ENCODE measurements at places on chromosomes 1 and 21. TPM values are rescaled to one million over a fixed set of nuclear protein-coding genes. Genes with fewer than 3 reads are reported as not detected.

GRCh38 chr1:155253797-155254196 lies 1.5 kb downstream of the ENTREP3 start:
- DNase-seq = no peak

DNA sequence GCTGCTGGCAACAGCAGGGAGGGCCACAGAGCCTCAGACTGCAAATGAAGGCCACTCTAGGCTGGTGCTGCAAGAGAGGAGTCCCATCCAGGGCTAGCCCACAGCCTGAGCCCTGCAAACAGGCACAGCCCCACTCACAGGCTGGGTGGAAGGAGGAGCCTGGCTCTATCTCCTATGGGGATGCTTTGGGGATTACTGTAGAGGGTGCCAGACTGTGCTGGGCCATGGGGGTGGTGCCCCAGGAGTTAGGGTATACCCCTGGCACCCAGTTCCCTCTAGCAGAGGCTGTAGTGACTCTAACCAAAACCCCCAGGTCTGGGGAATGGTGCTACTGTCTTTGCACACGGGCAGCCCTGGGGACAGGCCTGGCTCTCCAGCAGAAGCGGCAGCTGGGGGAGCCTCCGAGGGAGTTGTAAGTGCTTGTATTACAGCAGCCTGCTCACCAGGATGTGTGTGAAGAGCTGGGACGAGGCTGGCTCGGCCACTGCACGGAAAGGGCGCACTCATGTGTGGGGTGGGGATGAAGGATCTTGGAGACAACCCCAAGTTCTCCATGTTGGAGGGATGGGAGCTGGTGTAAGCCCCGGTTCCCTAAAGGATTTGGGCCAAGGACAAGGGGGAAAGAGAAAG lies 23.4 kb upstream of the EVA1B start:
- DNase-seq = no peak

- DNase-seq = peak; percentile 81
Observed at GRCh38 chr1:201250326-201251011, 32.8 kb upstream of the PKP1 start.

DNA sequence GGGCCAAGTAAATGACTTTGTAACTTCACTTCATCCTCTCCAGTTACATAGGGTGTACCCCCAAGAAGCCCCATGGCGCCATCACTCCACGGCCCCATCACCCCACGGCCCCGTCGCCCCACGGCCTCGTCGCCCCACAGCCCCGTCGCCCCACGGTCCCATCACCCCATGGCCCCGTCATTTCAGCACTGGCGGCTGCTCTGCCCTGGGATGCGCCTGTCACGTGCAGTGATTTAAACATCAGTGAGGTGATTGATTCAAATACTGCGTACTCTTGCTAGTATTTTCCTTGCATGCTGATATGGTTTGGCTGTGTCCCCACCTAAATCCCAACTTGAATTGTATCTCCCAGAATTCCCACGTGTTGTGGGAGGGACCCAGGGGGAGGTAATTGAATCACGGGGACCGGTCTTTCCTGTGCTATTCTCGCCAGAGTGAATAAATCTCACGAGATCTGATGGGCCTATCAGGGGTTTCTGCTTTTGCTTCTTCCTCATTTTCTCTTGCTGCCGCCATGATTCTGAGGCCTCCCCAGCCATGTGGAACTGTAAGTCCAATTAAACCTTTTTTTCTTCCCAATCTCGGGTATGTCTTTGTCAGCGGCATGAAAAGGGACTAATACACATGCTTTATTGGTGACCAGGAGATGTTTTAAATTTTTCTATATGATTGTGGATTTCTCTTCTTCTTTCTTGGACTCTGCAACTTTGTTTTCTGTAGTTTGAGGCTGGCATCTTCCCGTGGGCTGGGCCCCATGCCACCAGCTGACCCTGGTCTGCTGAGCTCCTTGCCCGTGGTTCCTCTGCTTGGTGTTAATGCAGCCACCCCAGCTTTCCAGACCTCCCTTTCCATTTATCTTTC lies 50.1 kb upstream of the PCBP3 start:
- peak; percentile 89 for DNase-seq

CDA gene
- total RNA-seq = 6.4 TPM

GRCh38 chr1:199856216-199856780 lies 171.2 kb upstream of the NR5A2 start:
- no peak for DNase-seq

LAMB3 gene
- 35.6 TPM for total RNA-seq

GNAT2 gene
- total RNA-seq = not detected

GRCh38 chr1:59057211-59057694 lies 239.6 kb upstream of the FGGY start:
- no peak for DNase-seq

CALML6 gene
- total RNA-seq = 0.26 TPM

NUDT17 gene
- 2.9 TPM for total RNA-seq

AKR7A2 gene
- 39.4 TPM for total RNA-seq

TLCD4 gene
- total RNA-seq = 15.9 TPM

KRTAP19-3 gene
- total RNA-seq = not detected

TSPEAR gene
- not detected for total RNA-seq

CD1B gene
- total RNA-seq = not detected

GRCh38 chr1:99751877-99752504 lies 14.4 kb downstream of the FRRS1 start:
- DNase-seq = no peak

PTCH2 gene
- total RNA-seq = 0.93 TPM

KIF14 gene
- total RNA-seq = 0.03 TPM

- no peak for DNase-seq
Observed at GRCh38 chr1:192951691-192952460, 107.3 kb downstream of the UCHL5 start.

DNA sequence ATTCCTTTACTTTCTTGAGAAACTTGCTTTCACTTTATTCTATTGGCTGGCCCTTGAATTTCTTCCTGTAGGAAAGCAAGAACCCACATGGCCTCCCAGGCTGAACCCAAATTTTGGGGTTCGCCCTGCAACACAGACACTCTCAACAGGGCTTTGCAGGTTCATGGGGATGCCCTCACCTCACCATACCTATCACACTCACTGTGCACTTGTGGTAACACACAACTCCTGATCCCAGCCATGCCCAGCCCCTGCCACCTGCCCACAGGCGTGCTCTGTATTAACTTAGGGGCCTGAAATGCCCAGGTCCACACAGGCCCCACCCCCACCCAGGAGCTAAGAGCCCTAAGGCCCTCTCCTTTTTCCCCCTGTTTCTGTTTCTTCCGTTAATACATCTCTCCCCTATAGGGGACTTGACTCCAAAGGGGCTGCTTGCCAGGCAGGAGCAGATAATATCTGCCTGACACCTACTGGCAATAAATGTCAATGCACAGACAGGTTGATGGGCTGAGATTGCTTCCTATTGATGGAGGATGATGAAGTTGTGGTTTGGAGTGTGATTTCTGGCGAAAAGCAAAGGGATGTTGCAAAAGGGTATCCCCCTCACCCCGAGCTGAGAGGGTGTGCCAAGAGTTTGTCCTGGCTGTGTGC lies 171.5 kb downstream of the AJAP1 start:
- no peak for DNase-seq

DNA sequence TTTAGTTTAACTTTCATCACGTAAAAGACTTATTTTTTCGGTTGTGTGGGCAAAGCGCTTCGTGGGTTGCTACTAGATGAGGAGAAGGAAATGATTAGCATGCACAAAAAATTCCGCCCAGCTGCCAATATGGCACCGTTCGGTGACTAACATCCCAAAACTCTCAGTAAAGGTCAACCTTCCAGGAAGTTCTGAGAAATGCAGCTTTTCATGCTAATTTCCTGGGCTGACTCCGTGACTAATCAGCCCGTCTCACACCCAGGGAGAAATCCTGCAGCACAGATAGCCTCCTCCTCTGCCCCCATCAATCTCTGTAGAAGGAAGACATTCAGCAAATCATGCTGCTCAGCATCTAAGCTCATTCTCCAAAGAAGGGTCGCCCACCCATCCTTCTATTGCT lies 34.1 kb downstream of the TMCO4 start:
- no peak for DNase-seq

LRRC53 gene
- not detected for total RNA-seq

AGT gene
- total RNA-seq = 3.7 TPM

GRCh38 chr1:39525366-39526165 lies 34.1 kb downstream of the BMP8A start:
- DNase-seq = no peak

- DNase-seq = no peak
Observed at GRCh38 chr1:235920596-235921375, 54.1 kb upstream of the LYST start.

GRCh38 chr1:90580176-90580575 lies 136.9 kb downstream of the BARHL2 start:
- no peak for DNase-seq

GRCh38 chr1:93081716-93082115 lies 2.6 kb downstream of the MTF2 start:
- DNase-seq = no peak

GRCh38 chr21:37639756-37640155 lies 273.2 kb downstream of the DYRK1A start:
- DNase-seq = no peak

DNA sequence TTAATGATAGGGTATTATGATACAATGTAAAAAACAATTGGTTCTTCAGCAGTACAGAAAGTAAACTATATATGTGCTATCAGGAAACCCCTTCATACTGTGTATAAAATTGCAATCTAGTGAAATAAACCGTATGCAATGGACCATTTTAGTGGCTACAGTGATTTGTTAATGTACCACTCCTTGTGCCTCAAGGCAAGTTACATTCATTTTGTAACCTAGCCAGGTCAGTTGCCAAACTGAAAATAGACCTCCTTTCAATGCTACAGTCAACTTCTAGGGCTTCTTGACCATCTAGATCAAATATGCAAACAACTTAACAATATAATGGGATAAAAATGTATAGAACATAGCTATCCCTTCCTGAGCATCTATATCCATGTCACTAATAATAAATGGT lies 52.0 kb upstream of the RAVER2 start:
- DNase-seq = no peak
